Stimulated activated CD8-positive, alpha-beta memory T cell treated with anti-CD3 and anti-CD28 coated beads, Interleukin-4, amount 100 ng/mL, for 1 hour (primary cell): ENCODE measurements at places on chromosomes 7 and 10.

GRCh38 chr10:129305046-129305445 lies 162.0 kb upstream of the MGMT start:
- DNase-seq, result no peak

DNA sequence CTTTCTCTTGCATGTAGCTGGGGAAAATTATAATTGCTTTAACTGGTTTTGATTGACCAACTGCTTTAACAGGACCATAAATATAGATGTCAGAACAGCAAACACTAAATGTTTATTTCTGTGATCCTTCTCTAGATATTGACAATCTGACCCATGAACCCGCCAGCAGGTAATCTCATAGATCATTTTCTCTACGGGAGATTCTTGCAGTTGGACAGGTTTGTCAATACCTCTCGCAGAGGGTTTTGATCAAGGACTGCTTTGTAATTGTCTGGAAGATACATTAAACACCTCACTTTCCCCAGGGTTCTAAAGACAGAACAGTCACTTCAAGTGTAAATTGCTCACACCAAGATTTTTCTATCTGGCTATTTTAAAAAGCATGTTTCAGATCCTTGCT lies 235.8 kb upstream of the RHOBTB1 start:
- no peak for DNase-seq

DNA sequence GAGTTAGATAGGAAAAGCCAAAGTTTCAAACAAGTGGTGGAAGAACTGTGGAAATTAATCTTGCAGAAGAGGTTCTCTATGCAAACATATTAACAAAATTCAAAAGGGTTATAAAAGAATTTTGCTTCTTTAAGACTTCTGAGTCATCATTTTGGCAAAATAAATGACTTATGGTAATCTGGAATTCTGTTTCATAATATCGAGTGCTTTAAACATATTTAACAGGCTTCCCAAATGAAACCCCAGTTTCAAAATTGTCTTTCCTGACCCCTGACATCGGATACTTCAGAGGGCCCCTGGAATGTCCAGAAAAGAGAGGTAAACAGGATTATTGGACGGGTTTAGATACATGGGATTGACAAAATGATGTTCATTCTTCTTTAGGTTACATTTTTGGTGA lies 444.6 kb downstream of the HTR7 start:
- DNase-seq, result no peak

DNA sequence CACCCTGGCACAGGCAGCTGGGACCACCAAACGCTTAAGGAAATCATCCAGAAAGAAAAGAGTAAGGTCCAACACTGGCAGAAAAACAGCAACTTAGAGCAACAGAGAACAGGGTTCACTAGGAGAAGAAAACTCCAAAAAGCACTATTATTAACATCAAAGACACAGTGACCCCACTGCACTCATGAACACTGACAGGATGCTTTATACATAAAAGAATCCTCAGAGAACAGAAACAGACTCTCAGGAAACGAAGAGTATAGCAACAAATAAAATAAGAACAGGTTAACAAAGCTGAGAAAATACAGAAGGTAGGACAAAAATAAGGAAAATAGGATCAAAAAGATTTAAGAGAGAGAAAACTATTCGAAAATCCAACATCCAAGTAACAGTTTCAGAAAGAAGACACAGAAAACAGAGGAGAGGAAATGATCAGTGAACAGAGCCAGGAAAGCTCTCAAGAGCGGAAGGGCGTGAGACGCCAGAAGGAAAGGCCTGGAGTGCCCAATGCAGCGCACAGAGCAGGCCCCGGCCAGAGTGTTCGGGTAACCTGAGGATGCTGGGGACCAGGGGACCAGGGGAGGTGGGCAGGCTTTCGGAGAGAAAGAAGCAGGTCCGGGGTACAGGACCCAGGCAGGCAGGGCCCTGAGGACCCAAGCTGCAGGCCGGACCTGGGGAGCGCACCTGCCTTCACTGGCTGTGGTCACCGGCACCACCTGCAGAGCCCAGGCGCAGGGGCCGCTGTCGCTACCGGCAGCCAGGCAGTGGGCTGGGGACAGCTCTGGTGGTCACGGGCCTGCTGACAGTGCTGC lies 258.2 kb downstream of the MAD1L1 start:
- DNase-seq, result no peak

DNA sequence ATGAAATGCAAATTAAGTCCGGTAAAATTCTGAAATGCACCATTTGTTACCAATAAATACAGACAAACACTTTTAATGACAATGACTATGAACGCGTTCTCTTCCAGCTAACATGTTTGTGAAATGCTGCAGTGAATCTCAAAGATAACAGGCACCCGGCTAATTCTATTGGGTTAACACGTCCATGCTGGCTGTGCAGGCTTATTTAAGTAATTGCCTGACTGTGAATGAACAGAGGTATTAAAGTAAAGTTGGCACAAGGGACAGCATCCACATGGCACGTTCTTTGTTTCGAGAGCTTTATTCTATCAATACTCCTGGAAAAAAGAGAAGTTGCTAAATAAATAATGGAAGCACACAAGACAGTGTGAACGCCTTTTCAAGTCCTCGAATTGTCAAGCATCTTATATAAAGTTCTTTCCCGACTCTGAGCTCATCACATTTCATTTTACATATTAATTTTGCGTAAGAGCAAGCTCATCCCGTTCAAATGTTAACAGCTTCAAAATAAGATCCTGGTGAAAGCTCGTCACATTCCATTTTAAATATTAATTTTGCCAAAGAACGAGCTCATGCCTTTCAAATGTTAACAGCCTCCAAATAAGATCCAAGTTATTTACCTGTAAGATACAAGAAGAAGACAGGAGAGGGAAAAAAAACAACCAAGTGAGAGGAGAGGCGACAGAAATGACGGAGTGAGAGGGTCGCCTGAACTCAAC lies 111.3 kb upstream of the RHEB start:
- DNase-seq, result no peak

DNA sequence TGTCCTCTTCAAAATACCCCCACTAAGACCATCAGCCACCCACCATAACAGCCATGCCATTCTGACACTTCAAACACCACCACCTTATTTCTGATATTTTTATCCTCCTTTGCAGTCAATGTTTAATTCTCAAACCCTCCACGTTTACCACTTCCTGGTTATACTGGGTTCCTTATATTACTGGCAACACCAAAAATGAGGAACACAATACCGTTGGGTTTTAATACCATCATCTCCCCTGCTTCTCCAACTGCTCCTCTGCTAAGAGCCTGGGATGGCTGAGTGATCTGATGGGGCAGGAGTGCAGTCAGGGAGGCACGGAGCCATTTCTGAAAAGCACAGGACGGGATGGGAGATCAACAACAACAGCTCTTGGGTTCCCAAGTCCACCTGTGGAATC lies 140.5 kb downstream of the CHCHD3 start:
- DNase-seq, result no peak

- DNase-seq, result no peak
Measured at GRCh38 chr7:33904681-33905388, 504 bp upstream of the BMPER start.

- DNase-seq, result no peak
Measured at GRCh38 chr7:94656925-94657731, 1.2 kb upstream of the SGCE start.

GRCh38 chr7:42085531-42085930 lies 151.5 kb downstream of the GLI3 start:
- DNase-seq, result no peak

DNA sequence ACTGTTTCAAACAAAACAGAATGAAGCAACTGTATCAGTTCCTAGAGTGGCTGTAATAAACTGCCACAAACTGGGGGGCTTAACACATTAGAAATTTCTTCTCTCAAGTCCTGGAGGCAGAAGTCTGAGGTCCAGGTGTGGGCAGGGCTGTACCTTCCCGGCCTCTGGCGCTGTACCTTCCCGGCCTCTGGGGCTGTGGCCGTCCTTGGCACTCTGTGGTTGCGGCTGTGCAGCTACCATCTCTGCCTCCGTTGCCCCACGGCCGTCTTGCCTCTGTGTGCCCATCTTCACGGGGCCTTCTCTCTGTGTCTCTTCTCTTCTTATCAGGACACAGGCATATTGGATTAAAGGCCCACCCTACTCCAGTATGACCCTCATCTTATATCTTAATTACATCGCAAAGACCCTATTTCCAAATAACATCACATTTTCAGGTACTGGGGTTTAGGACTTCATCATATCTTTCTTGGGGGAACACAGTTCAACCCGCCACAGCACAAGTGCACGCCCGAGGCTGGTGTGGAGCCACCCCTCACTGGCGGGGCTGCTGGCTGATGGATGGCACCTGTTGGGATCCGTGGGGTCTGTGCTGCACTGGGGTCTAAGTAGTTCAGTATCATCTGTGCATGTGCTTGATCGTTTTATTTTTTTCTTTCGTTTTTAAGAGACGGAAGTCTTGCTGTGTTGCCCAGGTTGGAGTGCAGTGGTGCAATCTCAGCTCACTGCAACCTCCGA lies 123.2 kb downstream of the ACTR3B start:
- no peak for DNase-seq

- no peak for DNase-seq
Measured at GRCh38 chr7:5697754-5698424, 83.6 kb downstream of the RNF216 start.

DNA sequence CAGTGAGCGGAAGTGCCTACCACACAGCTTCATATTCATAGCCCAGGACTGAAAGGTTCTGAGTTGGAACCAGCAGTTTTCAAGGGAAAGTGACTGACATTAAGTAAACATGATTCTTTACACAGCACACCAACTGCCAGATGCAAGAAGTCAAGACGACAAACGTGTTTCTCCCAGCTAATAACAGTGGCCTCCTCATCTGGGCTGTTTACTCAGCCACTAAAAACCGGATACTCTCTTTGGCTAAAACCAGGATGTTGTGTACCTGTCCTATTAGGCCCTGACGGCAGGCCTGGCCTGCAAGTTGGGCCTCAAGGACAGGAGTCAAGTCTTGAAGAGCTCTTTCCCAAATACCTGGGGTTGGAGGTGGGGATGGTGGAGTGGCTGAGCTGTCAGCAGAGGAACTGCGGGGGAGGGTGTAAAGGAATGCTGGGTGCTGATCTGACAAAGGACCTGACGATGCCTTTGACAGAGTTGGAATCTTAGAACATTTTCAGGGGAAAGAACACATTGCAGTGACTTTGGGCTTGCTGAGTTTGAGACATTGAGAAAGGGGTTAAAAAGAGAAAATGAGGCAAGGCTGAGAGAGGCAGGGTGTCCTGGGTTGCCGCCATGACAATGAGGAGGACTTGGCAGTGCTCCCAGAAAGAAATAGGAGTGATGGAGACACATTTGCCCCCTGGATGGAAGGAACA lies 57.7 kb downstream of the STEAP1B start:
- no peak for DNase-seq

DNA sequence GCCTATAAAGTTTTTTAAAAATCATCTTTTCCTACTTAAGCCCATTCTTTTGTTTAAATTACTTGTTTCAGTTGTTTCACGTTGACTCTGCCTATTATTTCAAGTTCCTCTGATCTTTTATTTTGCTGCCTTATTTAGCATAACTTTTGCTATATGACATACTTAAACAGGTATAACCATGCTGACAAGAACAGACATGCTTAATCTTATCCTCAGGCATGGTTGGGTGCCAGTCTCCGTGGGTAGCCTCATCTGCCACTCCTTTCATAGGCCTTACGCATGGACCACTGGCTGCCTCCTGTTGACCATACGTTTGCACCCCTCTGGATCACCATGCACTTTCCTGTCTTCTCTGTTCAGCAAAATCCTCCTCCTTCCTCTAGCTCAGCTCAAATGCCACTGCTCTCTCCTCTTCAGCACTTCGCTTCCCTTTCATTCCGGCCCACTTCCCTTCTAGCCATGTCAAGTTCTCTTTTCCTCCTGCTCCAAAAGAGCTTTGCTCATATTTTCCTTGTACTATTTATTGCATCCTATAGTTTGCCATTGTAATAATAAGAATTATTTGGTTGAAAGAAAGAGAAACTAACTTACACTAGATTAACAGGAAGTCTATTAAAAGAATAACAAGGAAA lies 10.0 kb upstream of the TSPAN33 start:
- DNase-seq, result no peak

DNA sequence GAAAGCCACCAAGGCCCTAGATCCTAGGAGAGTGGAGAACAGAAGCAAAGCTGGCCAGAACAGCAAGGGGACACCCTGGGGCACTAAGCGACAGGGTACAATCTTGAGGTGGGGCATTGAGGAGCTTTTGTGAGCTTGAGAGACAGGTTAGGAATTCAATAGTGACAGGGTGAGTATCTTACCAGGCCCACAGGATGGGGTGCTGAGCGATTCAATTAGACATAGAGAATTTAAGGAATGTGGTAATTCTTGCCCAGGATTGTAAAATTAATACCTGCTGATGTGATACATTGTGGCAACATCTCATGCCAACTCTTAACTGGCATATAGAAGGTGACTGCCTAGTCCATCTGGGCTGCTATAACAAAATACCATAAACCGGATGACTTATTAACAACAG lies 14.0 kb downstream of the RBP3 start:
- DNase-seq, result no peak

DNA sequence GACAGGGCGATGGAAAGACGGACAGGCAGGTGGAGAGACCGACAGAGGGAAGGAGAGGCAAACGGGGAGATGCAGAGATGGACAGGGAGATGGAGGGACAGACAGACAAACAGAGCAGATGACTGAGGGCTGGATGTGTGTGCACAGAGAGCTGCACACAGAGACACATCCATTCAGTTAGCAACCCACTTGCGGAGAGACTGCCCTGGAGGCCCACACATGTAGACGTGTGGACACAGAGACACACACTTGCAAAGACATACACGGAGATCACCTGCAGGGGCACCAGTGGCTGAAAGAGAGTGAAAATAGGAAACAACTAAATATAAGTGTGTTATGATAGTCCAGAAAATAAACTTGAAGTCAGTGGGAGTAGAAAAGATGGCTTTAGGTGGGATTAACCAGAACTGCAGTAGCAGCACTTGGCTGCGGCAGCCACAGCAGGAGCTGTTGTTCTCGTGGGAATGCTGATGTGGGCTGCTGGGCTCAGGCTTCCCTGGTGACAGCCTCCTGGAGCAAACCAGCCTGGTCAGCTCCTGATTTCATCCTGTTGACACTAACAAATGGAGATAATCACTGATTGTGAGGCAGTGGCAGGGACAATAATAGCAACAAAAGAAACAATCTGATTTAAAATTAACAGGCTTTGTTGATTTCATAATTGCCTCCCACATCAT lies 134.1 kb downstream of the CCNY start:
- no peak for DNase-seq

DNA sequence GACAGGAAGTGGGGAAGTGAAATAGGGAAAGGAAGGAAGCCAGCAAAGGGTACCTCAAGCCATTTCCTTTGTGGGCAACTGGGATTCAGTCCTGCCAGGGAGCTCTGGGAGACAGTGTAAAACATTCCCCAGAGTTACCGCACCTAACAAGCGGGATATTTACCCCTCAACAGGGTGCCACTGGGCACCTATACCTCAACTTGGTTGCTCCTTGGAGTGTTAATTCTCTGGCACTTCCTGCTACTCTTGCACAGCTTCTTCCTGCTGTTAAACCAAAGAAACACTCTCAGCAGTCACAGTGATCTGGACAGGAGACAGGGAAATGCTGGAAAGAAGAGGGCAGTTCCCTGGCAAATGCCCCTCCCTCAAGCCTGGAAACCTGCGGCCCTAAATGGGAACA lies 151.3 kb downstream of the REEP3 start:
- DNase-seq, result no peak

GRCh38 chr10:129771991-129772431 lies 192.1 kb downstream of the EBF3 start:
- no peak for DNase-seq

- DNase-seq, result no peak
Measured at GRCh38 chr10:119620241-119621077, 23.7 kb upstream of the TIAL1 start.

- no peak for DNase-seq
Measured at GRCh38 chr7:28605427-28606085, 193.2 kb downstream of the CREB5 start.

GRCh38 chr7:51249187-51249945 lies 67.2 kb downstream of the COBL start:
- no peak for DNase-seq
